ENCODE measurements at places on chromosomes 13 and 19.

GRCh38 chr19:42375415-42376176, 14.5 kb downstream of the CNFN start:
- no peak for DNase-seq

DNA sequence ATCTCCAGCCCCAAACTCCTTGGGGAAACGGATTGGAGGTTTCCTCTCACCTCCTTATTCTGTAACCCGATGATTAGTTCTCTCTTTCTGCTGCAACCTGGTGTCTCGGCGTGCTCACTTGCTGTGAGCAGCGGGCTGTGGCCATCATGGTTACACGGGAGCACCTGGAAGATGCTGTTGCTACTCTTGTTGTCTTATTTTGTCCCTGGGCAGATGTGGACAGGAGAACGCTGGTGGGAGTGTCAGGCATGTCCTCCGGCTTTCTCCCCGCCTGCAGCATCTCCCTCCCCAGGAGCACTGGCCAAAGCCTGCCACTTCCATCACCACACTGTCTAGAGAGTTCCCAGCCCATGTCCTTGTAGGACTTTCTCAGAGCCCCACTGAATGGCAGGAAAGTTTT, 211.8 kb upstream of the ZNF536 start:
- no peak for DNase-seq

DNA sequence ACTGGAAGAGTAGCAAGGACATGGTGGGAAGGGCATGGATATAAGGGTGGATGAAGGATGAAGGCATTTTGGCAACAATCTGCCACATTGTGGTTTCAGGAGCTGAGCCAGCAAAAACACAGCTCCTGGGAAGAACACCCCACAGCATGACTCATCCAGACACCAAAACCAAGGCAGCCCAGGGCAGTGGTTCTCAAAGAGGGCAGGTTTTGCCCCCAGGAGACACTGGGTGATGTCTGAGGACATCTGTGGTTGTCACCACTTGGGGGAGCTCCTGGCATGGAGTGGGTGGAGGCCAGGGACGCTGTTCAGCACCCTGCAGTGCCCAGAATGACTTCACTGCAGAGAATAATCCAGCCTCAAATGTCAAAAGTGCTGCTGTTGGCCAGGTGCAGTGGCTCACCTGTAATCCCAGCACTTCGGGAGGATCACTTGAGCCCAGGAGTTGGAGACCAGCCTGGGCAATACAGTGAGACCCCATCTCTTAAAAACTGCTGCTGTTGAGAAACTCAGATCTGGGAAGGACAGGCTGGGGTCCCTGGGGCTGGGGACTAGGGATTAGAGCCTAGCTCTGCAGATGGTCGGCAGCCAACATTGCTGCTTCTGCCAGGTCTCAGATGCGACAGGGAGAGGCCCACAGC, 16.1 kb downstream of the ZFR2 start:
- peak; percentile 72 for DNase-seq

DNA sequence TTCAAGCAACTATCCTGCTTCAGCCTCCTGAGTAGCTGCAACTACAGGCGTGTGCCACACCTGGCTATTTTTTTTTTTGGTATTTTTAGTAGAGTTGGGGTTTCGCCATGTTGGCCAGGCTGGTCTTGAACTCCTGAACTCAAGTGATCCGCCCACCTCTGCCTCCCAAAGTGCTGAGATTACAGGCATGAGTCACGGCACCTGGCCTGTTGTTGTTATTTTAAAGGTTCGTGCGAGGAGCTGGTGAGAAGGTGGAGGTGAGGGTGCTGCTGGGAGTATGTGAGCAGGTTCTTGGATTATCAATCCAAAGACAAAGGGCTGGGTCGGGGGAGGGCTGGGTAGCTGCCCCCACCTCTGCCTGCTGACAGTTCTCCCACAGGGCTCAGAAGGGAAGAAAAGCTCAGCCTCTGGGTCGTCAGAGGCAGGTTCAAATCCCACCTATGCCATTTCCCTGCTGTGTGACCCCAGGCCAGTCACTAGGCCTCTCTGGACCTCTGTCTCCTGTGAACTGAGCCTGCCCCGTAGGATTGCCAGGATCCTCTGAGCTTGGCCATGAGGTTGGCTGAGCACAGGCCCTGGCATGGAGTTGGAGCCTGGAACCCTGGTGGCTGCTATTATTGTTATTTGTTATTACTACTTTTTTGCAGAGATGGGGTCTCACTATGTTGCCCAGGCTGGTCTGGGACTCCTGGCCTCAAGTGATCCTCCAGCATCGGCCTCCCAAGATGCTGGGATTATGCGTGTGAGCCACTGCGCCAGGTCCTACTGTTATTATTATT, 1.5 kb downstream of the CKM start:
- no peak for DNase-seq

- no peak for DNase-seq
Observed at GRCh38 chr19:35204799-35205732, 23.5 kb downstream of the FAM187B start.

DNA sequence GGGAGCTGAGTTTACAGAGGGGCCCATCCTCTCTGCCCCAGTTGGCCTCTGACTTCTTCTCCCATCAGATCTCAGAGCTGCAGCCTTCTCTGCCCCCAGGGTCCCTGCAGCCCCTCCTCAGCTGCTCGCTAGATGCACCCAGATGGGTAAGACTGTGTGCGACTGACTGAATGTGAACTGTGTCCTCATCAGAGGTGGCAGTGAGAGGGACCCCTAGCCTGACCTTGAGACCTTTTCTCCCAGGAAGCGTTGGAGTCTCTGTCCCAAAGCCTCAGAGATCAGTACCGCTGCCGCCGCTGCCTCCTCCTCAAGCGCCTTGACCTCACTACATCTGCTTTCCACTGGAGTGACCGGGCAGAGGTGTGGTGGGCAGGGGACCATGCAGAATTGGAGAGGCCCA, 2.4 kb downstream of the FAM98C start:
- DNase-seq: no peak

GRCh38 chr13:95455782-95456181, 96.7 kb upstream of the CLDN10 start:
- DNase-seq: no peak

- DNase-seq: no peak
Observed at GRCh38 chr13:47801555-47801954, 199.5 kb downstream of the SUCLA2 start.

- no peak for DNase-seq
Observed at GRCh38 chr13:68940049-68940448, 1167.6 kb upstream of the ATXN8OS start.

GRCh38 chr13:70415136-70415535, 306.9 kb upstream of the KLHL1 start:
- no peak for DNase-seq

DNA sequence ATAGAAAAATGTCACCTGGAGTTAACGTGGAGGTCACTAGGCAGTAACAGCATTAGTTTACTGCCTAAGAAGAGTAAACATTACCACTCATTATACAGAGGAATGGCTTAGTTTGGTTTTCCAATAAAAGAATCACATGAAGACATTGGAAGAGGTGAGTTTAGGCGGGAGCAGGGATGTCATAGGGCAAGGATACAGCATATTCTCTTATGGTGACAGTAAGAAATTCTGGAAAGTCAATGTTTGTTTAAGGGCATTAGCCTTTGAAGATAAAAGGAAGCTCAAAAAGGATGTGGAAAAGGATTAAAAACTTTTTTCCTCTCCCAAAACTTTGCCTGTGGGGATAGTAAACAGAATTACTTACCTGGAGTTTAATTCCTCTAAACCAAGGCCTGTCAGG, 4.1 kb downstream of the POLR1D start:
- DNase-seq: no peak

DNA sequence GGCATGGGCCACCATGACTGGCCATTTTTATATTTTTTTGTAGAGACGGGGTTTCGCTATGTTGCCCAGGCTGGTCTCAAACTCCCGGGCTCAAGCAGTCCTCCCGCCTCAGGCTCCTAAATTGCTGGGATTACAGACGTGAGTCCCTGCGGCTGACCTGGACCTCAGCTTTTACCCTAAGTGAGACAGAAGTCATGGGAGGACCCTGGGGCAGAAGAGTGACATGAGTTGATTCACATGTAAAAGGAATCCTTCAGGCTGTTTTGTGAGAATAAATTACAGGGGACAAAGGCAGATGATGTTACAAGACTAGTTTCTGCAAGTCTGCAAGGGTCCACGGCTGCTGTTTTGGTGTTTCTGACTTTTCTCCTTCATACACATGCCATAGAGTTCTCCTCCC, 2.6 kb upstream of the BCAM start:
- peak; percentile 65 for DNase-seq

- DNase-seq: peak; percentile 96
Observed at GRCh38 chr19:50817941-50818858, 5.4 kb downstream of the KLK1 start.

GRCh38 chr19:43589277-43589676, 6.7 kb downstream of the IRGQ start:
- no peak for DNase-seq

DNA sequence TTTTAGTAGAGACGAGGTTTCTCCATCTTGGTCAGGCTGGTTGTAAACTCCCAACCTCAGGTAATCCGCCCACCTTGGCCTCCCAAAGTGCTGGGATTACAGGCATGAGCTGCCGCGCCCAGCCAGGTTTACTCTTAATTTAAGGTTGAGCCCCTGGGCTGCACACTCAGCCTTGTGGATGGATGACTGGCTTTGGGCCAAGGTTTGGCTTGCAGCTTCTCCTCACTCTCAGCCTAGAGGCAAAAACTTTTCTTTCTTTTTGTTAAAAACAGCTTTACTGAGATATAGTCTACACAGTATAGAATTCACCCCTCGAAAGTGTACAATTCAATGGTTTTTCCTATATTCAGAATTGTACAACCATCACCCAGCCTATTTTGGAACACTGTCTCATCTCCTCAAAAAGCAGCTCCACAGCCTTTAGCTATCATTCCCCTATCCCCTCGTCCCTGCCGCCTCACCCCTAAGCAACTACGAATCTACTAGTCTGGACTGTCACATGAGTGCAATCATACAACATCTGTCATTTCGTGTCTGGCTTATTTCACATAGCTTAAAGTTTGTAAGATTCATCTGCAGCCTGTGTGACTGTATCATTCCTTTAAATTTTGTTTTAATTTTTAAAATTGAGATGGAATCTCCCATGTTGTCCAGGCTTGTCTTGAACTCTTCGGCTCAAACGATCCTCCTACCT, 14.5 kb upstream of the TSPAN16 start:
- no peak for DNase-seq

- no peak for DNase-seq
Observed at GRCh38 chr13:59690857-59691500, 472.7 kb downstream of the DIAPH3 start.

DNA sequence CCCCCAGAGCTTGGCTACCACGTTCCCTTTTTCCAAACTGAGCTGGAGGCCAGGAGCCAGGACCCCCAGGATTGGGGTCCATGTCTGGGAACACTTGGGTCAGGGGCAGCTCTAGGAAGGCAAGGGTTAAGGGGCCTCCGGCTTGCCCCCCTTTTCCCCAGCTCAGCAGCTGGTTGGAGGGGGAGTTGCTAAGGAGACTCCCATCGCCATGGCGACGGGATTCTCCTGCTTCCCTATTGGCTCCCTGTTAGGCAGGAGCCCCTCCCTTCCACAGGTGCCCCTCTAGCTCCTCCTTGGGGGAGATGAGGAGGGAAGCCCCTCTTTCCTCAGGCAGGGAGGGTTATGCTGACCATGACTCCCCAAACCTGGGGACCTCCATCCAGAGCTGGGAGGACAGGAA, 33.9 kb downstream of the PDE4A start:
- DNase-seq: peak; percentile 39

- DNase-seq: no peak
Observed at GRCh38 chr13:80070024-80070703, 270.8 kb downstream of the SPRY2 start.

DNA sequence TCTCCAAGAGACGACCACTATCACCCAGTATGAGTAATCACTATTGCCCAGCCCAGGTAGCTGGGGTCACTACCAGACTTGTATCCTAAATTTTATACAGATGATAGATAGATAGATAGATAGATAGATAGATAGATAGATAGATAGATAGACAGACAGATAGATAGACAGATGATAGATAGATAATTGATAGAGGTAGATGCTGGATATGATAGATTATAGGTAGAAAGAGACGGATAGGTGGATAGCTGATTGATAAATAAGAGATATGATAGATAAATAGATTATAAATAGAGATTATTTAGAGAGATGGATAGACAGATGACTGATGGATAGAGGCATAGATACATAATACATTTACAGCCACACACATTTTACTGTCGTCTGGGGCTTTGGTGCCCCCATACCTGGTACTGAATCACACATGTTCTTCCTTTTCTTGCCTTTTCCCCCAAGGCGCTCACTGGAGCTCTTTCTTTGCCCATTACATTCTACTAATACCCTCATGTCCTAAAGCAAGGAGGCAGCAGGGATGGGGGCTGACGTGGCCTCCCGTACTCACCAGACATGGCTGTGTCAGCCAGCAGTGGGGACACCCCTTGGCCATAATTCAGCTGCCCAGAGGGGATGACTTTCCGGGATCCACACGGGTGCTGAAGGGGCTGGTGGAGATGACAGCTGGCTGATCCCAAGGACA, 44.6 kb upstream of the CCNE1 start:
- DNase-seq: no peak

- DNase-seq: peak; percentile 83
Observed at GRCh38 chr19:1360818-1361461, 22.8 kb upstream of the NDUFS7 start.

DNA sequence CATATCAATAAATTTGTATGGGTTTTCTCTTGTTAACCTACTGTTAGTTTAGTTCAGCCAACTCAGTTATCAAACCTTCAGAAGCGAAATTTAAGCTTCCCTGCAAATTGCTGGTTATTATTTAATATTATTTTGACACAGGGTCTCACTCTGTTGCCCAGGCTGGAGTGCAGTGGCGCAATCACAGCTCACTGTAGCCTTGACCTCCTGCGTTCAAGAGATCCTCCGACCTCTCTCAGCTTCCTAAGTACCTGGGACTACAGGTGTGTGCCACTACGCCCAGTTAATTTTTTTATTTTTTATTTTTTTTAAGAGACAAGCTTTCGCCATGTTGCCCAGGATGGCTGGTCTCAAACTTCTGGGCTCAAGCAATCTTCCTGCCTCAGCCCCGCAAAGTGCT, 6.2 kb downstream of the CAB39L start:
- no peak for DNase-seq

DNA sequence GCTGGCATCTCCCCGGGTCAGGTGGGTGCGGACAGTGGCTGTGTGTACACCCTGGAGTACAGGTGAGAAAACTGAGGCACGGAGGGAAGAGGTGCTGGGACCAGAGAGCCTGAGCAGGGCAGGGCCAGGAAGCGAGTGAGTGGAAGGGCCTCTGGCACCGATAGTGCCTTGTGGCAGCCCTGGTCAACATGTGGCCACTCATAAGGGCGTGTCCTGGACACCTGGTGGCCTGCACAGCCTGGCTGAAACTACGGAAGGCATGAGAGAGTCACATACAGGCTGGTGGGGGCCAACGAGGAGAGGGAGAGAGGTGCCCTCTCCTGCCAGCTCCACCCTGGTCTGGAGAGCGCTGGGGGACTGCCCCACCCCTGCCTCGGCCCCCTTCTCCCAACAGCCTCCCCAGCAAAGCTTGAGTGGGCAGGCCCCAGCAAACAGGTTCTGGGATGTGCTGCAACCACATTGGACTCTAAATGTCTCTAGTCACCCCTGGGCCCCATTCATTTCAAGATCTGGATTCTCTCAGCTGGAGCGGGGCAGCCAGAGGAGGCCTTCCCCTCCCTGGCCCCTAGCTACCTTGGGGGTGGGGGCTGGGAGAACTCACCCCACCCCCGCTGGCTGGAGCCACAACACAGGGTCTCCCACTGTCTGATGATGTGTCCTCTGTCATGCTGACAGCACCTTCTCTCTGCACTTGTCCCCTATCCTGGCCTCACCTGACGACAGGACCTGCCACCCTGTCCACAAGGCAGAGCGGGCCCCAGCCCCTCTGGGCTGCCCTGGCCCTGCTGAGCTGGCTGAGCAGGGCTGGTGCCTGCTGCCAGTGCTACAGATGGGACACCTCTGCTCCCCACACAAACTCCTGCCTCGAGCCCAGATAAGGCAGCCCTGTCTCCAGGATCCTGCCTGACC, 5.8 kb downstream of the CBARP start:
- DNase-seq: no peak
